ENCODE measurements at places on chromosomes 16 and 17. TPM values are rescaled to one million over a fixed set of nuclear protein-coding genes. Genes with fewer than 3 reads are reported as not detected.

GRCh38 chr17:9880582-9880999, 24.5 kb downstream of the RCVRN start:
- no peak for DNase-seq

LAT gene
- total RNA-seq, result 262 TPM

GRCh38 chr16:74892574-74893461, 92.1 kb downstream of the WDR59 start:
- DNase-seq, result no peak

SCNN1G gene
- total RNA-seq, result not detected

TOM1L2 gene
- total RNA-seq, result 5.5 TPM

DNA sequence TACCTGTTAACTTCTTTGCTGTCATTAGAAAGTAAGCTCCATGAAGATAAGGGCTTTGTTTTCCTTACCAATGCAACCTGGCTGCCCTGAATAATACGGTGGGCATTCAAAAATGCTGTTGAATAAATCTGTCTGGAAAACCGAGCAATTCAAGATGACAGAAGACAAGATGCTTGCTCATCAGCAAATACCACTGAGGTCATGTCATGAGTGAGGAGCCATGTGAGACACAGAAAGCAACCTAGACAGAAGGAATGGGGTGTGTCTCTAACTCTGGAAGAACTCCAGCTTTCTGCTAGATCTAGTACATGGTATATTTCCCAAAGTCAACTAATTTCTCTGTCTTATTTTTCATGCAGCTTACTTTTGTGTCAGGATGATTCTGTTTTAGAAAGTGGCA, 64.2 kb downstream of the STH start:
- DNase-seq, result no peak

- DNase-seq, result no peak
These were observed 1.0 kb downstream of the CSNK2A2 start for GRCh38 chr16:58196898-58197313.

HSD17B1 gene
- total RNA-seq, result 0.33 TPM

CACNG1 gene
- total RNA-seq, result not detected

DNA sequence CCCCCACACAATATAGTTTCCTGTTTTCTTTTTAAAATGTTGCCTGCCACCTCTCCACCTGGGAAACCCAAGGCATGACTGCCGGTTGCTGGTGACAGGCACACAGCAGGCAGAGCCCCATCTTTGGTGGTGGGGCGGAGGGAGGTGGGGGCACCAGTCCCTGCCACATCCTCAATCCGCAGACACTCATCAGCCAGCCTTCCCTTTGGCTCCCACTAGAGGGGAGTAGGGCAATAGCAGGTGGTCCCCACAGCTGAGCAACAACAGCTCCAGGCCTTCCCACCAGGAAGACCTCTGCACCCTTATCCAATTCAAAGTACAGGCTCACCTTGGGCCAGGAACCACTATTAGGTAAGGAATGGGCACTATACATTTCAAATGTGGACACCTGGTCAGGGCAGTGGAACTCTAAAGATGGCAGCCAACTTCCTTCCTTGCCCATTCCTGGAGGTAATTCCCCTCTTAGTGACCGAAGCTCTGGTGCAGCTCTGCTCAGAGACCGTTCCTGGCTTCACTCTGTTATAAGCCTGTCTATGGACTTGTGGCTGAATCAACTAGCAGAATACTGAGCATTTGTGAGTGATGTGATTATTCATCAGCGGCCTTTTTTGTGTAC, 13.9 kb downstream of the RECQL5 start:
- DNase-seq, result no peak

MT4 gene
- total RNA-seq, result not detected

DNA sequence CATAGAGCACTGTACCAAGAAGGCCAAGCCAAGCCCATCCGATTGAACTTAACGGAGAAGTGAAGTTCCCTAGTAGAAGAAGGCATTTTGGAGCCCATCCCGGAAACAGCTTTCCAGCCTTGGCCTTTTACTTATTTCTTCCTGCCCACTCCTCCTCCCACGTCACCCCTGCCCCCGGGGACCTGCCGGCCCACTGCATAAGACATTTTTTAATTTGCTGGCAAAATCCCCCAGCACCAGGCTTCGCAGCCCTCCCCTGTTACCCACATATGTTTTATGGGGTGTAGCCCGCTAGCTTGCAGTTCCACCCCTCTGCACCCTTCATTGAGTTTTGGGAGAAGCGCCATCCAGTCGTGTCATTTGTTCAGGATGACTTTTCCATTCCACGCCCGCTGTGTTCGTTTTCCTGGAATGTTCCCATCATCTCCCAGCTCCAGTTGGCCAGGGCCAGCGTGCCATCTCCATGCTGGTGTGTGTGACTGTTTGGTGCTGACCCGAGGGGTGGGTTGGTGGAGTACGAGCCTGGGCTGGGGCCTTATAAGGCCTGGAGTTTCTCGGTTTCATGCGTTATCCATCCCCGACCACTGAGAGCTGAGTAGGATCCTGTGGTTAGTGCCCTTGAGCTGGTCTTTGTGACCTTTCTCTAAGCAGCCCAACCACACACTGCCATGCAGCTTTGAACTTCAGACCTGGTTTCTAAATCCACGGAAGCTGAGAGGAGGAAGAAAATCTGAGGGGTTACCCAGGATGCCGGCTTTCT, 20.0 kb upstream of the TBX2 start:
- no peak for DNase-seq

DNA sequence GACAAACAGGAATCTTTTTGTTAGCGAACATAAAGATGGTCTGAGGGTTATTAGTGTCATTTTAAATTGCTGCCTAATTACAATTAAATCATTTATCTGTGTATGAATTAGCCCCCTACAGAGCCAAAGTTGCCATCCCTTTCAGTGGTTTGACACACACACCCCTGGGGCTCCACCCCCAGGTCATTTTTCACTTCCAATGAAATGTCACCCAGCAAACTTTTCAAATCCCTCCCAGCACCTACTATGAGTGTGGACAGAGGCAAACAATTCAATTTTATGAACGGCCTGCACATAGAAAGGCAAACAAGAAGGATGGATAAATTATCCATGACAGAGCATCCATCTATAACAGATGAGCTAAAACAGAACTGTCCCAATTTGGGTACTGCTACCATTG, 2.4 kb downstream of the MYH10 start:
- no peak for DNase-seq

- no peak for DNase-seq
These were observed 41.5 kb downstream of the C16orf82 start for GRCh38 chr16:27108051-27108770.

ABCA6 gene
- 0.08 TPM for total RNA-seq

DNA sequence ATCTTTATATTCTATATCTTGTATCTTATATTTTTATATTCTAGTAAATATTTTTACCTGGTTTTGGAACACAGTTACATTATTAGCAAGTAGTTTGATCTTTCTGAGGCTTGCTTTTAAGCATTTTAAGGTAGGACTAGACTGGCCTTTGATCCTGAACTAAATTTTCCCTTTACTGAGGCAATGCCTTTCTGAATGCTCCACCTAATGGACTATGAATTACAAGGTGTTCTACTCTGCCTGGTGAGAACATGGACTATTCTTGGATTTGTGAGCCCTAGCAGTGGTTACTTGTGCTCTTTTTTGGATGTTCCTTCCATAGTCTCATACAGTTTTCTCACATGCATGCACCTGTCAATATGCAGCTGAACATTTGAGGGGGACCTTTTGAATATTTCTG, 32.5 kb upstream of the SMIM36 start:
- DNase-seq, result no peak

DNA sequence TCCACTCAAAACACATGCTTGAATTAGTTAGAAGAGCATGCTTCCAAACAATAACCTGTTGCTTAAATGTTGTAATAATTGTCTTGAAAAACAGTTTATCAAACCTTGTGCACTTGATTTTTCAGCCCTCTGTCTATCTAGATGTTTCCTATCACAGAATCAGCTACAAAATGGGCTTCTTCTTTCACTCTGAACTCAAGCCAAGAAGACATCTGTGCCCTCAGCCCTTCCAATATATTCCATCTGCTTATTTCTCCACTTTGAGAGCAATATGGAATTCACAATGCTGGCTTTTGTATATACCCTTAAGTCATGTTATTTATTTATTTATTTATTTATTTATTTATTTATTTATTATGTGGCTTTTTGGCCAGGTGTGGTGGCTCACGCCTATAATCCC, 234.2 kb downstream of the TOX3 start:
- no peak for DNase-seq

DNA sequence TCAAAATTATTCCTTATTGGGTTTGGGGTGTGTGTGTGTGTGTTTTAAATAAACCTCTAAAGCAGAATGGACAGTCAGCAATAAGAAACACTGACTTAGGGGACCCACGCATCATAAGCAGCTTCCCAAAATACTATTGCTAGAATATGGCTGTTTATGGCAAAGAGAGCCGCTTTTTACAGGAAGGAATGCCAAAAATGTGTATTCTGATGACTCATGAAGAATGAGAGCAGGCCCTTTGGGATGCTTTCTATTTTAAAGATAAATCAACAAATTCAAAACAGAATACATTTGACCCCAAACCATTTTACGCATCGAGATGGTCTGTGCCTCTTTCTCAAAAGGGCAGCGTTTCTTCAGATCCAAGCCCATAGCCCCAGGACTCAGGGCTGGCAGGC, 37.5 kb downstream of the ARHGAP17 start:
- DNase-seq, result no peak
